ENCODE measurements at places on chromosomes 7 and 10. TPM values are rescaled to one million over a fixed set of nuclear protein-coding genes. Genes with fewer than 3 reads are reported as not detected.

Gene NPY
- total RNA-seq = 2.4 TPM

Gene RBP3
- not detected for total RNA-seq

Gene CLCN1
- total RNA-seq = not detected

Gene HOXA6
- 3.7 TPM for total RNA-seq

Gene ATP5F1C
- 258 TPM for total RNA-seq

All from M059J (cell line).